ENCODE measurements at places on chromosomes 3 and 15.

GRCh38 chr15:101192081-101192480 is 59.8 kb downstream of the CHSY1 start:
- no peak for DNase-seq

GRCh38 chr15:64883100-64883581 is 28.6 kb upstream of the ANKDD1A start:
- DNase-seq = peak; percentile 56

- DNase-seq = no peak
Measured at GRCh38 chr3:137938876-137939275, 71.1 kb upstream of the CLDN18 start.

- peak; percentile 45 for DNase-seq
Measured at GRCh38 chr15:63971427-63971805, 74.9 kb downstream of the DAPK2 start.

DNA sequence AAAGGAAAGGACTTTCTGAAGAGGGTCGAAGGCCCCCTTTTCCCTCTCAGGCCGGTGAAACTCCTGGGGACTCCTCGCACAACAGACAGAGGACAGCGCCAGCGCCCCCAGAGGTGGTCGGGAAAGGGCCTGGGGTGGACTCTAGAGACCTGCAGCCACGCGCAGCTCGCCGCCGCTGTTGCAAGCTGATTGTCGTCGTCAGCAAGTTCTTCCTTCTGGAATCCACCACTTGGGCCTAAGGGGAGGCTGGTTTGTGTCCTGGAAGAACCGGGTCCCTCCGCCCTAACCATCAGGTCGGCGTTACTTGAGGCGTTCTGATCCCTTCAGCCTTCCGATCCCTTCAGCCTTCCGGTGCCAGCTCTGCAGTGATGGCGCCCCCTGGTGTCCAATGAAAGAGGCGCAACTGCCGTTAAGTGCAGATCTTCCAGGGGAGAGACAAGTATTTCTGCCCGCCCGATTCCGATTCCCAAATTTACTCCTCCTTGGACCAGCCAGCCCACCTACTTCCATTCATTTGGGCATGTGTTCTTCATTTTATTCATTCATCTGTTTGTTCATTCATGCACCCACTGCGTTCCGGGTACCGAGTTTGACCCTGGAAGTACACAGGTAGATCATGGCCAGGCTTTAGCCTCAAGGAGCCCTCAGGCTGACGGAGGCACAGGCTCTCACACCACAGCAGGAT is 77.2 kb upstream of the SLC6A11 start:
- DNase-seq = peak; percentile 66

- DNase-seq = no peak
Measured at GRCh38 chr3:151219056-151219455, 16.0 kb upstream of the GPR171 start.

DNA sequence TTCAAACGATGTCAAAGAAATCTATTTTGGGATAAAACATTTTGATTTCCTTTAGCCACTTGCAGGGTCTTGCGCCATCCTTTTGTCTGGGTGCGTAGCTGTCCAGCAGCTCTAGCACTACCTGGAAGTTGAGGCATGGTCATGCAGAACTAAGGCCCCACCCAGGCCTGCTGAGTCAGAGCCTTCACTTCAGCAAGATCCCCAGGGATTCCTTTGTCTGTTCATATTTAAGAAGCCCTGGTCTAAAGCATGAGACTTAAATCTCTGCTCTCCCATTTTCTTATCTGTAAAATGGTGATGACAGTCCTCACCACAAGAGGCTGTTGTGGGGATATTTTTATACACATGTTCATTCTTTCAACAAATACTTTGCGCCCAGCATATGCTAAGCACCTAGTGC is 99.0 kb upstream of the CTDSPL start:
- DNase-seq = no peak

- no peak for DNase-seq
Measured at GRCh38 chr3:98613616-98614015, 20.2 kb upstream of the CPOX start.

- DNase-seq = no peak
Measured at GRCh38 chr3:194364652-194365434, 4.7 kb downstream of the LRRC15 start.

Measured in CD4-positive, alpha-beta T cell treated with Interleukin-21 for 1 hour (primary cell).